Anterior cingulate cortex (tissue), 58 donors: ENCODE measurements at places on chromosomes 5 and 9.

GRCh38 chr5:143145243-143146160, 258.0 kb downstream of the NR3C1 start:
- DNase-seq: no peak

- DNase-seq: no peak
These were observed 1707.0 kb downstream of the EFNA5 start for GRCh38 chr5:105963696-105964255.

DNA sequence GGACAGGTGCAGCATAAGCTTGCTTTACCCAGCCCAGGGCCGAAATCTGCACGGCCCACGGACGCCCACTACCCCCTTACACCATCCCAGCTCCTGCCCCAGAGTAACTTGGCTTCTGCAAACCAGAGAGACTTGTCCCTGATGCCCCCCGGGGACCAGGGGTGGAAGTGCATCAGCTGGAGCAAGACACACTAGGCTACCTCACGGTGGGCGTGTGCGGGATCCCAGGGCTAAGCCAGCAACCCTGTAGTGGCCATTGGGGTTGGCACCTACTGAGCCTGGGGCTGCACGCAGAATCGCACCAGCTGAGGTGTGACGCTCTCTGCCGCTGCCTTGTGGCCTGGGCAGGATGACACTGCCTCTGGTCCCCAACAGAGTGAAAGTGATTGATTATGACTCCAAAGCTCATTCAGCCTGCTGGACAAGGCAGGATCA, 6.1 kb upstream of the ZNF79 start:
- DNase-seq: no peak

DNA sequence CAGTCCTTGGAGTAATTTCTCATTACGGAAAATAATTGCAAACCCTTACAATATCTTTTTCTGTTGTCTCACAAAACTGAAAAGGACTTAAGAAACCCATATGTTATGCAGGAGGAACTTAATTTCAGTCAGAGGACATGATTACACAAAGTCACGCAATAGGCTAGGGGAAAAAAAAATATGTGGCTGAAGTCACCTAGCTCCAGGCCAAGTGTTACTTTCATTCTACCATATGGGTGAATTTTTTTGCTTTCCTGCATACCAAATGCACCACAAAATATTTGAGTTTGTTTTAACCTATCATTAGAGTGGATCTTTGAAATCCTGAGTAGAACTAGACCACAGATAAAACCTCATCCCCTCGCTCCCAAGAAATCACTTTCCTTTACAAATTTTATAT, 523.5 kb downstream of the CAAP1 start:
- DNase-seq: no peak

DNA sequence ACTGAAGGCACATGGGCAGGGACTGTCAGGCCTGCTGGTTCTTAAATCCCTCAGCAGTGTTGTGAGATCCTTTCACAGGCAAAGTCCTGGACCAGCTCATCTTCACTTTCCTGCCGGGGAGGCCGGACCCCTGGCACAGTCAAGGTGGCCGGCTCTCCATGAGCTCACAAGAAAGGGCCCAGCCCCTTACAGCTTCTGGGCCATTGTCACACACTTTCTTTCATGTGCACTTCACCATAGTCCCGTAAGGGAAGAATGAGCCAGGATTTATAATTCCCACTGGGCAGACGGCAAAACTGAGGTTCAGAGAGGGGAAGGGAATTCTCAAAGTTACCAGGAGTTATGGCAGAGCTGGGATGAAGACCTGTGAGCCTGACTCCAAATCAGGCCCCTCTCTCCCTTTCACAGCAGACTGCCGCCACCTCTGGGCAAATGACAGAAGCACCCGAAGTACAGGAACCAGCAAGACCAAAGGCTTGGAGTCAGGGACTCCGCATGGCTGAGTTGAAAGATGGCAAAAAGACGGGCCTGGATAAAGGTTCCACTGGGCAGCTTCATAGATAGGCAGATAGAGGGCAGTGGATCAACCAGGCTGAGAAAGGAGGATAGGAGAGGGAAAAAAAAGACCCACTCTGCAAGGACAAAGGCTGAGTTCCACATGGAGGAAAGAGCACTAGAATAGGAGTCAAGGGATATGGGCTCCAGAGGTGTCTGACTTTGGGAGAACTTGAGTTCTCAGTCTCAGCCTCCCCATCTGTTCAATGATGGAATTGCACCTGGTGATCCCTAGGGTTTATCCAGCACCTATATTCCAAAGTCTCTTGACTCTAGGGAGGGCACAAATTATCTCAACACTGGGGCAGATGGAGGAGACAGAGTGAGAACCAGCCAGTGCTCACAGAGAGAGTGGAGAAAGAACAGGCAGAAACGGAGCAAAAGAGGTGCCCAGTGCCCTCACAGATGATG, 128.7 kb downstream of the PAX5 start:
- DNase-seq: no peak

DNA sequence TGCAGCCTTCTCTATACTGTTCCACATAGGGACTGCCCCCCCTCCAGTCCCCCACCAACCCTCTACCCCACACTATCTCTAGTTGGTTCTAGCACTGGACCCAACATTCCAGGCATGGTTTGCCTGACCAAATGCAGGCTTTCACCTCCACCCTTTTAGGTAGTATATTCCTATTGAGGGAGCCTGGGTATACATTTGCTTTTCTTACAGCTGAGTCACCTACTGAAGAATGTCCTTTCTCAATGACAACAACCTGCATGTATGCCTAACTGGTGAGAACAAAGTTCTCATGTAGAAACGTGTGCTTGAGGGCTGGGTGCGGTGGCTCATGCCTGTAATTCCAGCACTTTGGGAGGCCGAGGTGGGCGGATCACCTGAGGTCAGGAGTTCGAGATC, 8.2 kb downstream of the TNIP1 start:
- DNase-seq: no peak

DNA sequence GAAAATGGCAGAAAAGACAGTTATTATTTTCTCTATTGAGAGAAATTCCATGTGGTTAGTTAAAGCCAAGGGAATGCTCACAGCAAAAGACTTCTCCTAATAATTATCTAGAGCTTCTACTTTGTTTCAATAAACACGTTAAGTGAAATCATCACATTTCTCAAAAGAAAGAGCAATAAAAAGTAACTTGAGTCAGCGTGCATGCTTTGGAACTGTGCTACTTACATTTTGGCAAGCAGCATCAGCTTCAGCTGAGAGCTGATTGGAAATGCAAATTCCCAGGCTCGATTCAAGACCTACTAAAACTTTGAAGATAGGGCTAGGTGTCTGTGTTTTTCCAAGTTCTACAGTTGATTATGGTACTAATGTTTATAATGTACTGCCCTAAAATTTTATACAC, 132.1 kb downstream of the CDH18 start:
- DNase-seq: no peak

DNA sequence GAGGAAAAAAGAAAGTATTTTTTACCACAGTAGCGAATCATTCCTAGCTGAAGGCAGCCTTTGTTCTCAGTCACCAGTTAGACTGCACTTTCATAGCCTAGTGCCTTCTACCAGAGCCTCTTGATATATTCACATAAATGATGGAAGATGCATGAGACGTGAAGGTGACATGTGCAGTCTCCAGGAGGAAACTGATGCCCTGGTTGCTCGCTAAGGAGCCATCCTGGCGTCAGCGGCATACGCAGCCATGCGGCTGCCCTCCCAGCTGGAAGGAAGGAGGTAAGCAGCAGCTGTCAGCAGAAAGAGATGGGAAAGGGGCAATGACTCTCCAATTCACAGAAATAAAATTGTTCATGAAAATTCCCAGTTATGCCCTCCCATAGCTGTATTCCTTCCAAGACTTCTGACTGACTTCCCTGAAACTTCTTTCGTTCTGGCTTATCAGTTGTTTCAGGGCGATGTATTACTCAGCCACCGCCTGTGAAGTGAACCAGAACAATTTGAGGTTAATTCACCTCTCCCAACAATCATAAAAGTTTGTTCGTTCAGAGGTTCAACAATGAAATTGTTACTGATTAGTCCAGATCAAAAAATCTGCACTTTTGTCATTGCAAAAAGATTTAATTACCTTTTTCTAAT, 331.2 kb downstream of the NR2F1-AS1 start:
- DNase-seq: no peak

DNA sequence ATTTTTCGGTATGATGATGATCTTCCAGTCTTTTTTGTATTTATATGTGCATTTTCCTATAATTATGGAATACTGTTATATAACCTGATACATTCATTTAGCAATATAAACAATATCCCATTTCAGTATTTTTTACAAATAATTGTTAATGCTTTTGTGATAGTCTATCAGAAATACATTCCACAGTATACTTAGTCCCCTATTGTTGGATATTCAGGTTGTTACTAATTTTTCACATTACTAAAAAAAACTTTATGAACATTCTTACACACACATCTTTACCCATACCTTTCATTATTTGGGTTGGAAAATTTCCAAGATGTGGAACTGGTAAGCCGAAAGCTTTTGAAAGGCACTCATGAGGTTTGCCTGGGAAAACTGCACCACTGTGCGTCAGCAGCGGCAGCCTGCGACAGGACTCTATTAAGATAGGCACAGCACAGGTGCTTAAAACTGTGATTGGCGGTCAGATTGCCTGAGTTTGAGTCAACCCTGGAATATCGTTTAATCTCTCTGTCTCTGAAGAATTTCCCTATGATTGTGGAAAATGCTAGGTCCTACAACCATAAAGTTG, 147.5 kb upstream of the ERCC6L2 start:
- no peak for DNase-seq

- DNase-seq: no peak
These were observed 21.1 kb downstream of the PDE8B start for GRCh38 chr5:77231471-77232138.

- no peak for DNase-seq
These were observed 2.1 kb downstream of the NR4A3 start for GRCh38 chr9:99823681-99824377.

GRCh38 chr9:4670591-4670990, 4.3 kb upstream of the SPATA6L start:
- DNase-seq: no peak

- DNase-seq: no peak
These were observed 61.9 kb downstream of the FAM78A start for GRCh38 chr9:131214286-131214856.

- DNase-seq: no peak
These were observed 94.5 kb downstream of the CFAP90 start for GRCh38 chr5:7756453-7756852.

GRCh38 chr9:130308081-130308571, 42.6 kb downstream of the HMCN2 start:
- DNase-seq: no peak

- no peak for DNase-seq
These were observed 21.0 kb upstream of the C9orf40 start for GRCh38 chr9:74973714-74974113.

- no peak for DNase-seq
These were observed 258.7 kb upstream of the CLINT1 start for GRCh38 chr5:158117467-158118160.

DNA sequence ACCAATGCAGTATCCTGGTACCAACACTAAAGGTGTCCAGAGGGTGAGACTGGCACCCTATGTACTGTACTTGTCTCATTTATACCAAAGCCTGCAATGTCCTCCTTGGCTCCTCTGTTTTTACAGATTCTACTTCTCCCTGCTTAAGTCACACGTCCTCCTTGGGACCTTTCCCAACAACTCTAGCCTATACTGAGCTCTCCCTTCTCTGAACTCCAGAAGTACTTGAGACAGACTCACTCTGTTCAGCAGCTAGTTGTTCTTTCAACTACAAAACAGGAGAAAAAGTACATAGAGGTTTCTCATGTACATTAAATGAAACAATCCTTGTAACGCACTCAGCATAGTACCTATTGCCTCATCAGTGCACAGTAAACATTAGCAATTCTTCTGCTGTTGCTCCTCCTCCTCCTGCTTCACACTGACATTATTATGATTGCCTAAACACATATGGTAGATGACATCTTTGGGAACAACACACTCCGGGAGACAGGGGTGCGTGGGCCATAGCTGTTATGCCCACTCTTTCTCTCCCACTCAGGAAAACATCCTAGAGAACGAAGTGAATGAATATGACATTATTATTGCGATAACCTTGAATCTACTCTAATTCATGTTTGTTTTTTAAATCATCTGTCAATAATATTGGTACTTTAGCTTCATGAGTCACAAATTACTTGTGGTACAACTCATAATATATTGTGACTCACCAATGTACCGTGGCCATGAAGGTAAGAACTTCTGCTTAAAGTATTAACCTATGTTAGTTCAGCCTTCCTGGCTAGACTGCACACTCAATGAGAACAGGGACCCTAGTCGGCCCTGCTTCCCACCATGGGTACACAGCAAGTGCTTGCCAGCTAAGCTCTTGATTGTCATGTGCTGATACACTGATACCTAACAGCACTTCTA, 180.3 kb upstream of the ADRA1B start:
- no peak for DNase-seq

GRCh38 chr9:130936285-130937117, 2.5 kb downstream of the FIBCD1 start:
- DNase-seq: no peak

DNA sequence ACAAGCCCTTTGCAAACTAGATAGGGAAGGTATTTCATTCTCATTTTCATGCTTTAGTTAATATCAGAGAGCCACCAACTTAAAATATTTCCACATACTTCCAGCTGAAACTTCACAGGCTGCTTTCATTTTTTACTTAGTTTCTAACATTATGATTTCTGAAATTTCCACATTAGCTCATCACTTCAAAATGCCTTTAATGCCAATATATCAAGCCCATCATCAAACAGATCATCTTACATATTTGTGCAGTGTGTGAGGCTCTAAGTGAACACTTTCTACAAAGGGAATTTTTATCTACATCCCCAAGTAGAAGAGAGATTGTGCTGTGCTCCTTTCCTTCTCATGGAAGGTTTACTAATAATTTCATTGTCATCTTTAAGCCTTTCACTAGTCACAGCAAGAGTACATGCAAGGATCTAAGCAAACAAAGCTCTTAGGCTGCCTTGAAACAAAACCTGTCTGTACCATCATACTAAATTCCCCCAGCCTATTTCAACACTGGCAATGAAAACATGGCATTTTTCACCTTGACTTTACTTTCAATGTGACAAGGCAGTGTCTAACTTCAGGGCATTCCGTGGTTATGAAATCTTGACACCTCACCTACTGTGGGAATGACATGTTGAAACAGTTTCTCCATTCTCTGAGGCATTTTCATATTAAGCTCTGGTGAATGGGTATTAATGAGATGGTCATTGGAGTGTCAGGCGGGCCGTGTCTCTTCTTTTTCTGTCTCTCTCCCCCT, 45.4 kb downstream of the PPP2R2B start:
- no peak for DNase-seq

- DNase-seq: no peak
These were observed 100.7 kb downstream of the PDE8B start for GRCh38 chr5:77311214-77311571.

DNA sequence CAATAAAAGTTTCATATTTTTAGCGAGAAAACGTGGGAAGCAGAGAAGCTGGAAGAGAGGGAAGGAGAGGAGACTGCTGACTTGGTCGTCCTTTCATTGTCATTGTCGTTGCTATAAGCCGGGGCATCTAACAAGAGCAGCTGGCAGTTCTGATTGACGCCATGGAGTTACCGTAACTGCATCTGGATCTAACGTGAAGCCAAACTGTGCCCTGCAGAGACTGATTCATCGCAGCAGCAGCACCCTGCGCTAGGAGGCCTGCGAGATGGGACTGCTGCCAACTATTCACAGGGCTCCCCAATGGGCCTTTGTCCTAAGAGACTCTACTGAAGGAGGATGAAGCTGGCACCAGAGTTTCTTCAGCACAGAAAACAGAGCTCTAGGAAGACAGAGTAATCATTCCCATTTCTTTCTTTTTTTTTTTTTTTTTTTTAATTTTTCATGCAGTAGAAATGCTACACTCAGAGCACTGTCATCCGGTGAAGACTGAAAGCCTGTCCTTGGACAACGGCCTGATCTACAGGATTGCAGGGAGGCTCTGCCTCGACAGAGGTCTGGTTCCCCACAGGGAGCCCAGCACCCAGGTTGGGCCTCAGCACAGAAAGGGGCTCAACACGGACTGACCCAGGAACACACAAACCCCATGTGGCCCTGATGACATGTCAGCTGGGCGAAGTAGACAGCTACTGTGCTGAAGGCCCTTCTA, 47.8 kb downstream of the RETREG1 start:
- DNase-seq: peak; percentile 70
